Endothelial cell of umbilical vein (primary cell): ENCODE measurements at places on chromosomes 13 and 19. TPM values are rescaled to one million over a fixed set of nuclear protein-coding genes. Genes with fewer than 3 reads are reported as not detected.

NOVA2 gene
- 4.2 and 5.6 TPM in 2 replicates for polyA plus RNA-seq

DIS3 gene
- polyA plus RNA-seq, result 11.4 and 12.4 TPM in 2 replicates

RNF126 gene
- 19.2 and 20.5 TPM in 2 replicates for polyA plus RNA-seq

UGGT2 gene
- polyA plus RNA-seq, result 4.2 and 4.6 TPM in 2 replicates

HRC gene
- not detected in 2 replicates for polyA plus RNA-seq

ATP4B gene
- 0.05 and 0.06 TPM in 2 replicates for polyA plus RNA-seq

DCLK1 gene
- 0.21 and 0.28 TPM in 2 replicates for polyA plus RNA-seq

SCN1B gene
- 11.2 and 14.0 TPM in 2 replicates for polyA plus RNA-seq

OR4F17 gene
- not detected in 2 replicates for polyA plus RNA-seq

FAM216B gene
- not detected in 2 replicates for polyA plus RNA-seq

WASF3 gene
- 16.5 and 18.5 TPM in 2 replicates for polyA plus RNA-seq

PMIS2 gene
- not detected in 2 replicates for polyA plus RNA-seq

ZNF486 gene
- 2.2 and 3.3 TPM in 2 replicates for polyA plus RNA-seq
